GM12864 (cell line): ENCODE measurements at places on chromosomes 1 and 21.

GRCh38 chr1:215287362-215287761, 204.8 kb downstream of the KCNK2 start:
- DNase-seq = no peak

DNA sequence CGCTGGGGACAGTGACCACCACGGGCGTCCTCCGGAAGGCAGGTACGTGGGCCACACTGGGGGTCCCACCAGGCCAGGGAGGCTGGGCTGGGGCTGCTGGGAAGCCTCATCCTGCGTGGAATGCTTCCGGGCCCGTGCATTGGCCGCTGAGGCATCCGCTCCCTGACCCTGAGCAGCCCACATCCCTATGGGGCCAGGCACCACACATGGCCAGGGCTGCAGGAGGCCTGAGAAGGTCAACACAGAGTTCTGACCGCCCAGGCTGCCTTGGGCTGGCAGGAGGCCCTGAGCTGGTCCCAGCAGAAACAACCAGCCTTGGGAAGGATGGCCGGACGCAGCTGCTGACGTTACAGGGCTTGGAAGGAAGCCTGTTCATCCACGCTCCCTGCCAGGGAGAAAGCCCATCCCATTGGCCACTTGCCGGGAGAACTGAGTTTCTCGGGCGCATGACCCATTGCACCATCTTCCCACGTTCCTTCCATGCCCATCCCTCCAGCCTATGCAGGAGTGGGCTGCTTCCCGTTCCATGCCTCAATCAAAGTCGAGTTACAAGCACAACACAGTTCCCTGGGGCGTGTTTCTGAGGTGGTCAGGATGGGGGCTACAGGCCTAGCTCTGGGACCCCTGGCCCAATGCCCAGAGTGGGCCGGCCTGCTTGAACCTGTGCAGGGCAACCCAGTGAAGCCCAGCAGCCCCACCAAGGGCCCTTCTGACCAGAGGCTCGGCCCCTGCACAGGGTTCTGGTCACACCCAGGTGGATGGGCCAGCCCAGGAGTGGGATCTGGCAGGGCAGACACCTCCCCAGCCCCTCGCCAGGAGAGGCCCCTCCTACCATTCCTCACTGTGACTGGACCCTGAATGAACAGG, 31.7 kb downstream of the TRIM11 start:
- DNase-seq = no peak

- DNase-seq = no peak
Measured at GRCh38 chr1:42040159-42040558, 113.1 kb upstream of the GUCA2B start.

DNA sequence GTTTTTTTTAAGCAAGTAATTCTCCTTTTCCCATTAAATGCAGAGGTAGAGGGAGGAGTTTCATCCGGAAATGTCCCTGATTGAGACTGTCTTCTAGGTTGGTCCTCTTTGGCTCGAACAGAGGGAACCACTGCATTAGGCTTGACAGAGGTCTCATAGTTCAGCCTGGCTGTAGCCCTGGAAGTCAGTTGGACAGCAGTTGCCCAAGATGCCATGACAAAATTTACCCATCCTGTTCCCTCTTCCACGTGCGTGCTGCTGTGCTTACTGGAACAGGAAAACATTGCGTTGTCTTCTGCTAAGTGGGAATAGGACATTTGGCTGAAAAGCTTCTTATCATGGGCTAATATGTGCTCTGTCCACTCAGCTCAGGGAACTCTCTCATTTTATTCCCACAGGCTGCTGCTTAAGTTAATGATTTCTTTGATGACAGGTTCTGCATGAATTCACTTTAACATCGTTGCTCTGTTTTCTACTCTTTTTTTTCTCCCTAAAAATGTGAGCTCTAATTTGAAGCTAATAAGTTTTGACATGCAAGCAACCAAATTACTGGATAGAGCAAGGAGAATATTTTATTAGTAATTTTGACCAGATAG, 18.0 kb downstream of the KCNK1 start:
- no peak for DNase-seq

DNA sequence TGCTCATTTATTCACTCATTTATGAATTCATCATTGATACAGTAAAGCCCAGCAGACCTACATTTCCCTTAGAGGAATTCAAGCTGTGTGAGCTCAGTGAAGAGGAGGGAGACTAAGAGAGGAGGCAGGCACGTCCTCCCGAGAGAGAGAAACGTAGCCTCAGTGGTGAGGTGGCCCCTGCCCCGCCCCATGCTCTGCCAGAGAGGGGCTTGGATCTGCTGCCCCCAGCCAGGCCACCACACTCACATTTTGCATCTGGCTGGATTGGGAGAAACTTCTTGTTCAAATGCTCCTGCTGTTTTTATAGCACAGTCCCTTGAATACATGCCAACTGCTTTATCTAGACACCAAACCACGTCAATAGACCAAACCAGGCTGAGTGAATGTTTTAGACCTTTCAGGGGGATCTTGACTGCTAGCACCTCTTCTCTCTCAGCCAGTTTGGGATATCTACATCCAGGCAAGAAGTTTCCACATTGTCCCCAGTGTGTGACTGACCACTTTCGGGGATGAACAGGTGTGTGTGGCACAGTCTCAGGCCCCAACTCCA, 67.7 kb upstream of the AJAP1 start:
- no peak for DNase-seq

GRCh38 chr1:39258146-39258924, 53.8 kb downstream of the MACF1 start:
- DNase-seq = no peak
